ENCODE measurements at places on chromosomes 3 and 15. TPM values are rescaled to one million over a fixed set of nuclear protein-coding genes. Genes with fewer than 3 reads are reported as not detected.

RUBCN gene
- 33.1 TPM for total RNA-seq

- DNase-seq, result no peak
Measured at GRCh38 chr3:119636891-119637611, 23.3 kb downstream of the POPDC2 start.

DNA sequence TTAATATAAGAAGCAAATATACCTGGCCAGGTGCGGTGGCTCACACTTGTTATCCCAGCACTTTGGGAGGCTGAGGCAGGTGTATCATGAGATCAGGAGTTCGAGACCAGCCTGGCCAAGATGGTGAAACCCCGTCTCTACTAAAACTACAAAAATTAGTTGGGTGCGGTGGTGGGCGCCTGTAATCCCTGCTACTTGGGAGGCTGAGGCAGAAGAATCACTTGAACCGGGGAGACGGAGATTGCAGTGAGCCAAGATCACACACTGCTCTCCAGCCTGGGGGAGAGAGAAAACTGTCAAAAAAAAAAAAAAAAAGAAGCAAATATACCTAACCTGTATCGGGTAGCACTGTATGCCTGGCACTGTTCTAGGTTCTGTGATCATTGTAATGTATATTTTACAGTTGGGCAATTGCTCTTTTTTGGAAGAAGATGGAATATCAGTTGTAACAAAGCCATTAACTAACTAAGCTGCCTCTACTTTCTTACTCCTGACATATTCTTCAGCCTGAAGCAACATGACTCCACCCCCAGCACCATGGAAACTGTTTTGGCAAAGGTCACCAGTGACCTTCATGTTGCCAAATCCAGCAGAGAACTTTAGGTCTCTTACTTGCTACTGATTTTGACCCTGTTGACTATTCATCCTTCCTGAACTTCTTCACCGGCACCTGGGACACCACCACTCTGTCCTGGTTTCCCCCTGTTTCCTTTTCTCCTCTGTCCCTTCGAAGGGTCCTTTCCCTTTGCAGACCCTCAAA is 203.8 kb downstream of the RPLP1 start:
- DNase-seq, result no peak

DNA sequence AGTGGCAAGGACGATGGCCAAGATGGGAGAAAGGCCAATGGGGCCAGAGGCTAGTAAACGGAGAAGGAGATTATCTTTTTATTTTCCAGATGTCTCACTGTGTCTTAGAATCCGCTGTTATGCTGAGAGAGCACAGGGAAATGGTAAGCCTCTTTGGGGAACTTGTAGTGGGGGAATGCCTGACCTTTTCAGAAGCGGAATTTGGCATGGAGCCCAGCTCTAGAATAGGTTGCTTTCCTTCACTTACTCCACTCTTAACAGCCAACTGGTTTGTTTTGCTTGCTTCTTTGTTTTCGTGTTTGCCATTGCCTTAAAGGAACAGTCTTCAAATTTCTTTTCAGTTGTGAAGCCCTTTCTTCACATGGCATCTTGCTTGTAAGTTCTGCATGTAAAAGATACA is 316.2 kb upstream of the THRB start:
- no peak for DNase-seq

TFDP2 gene
- total RNA-seq, result 43.0 TPM

DNA sequence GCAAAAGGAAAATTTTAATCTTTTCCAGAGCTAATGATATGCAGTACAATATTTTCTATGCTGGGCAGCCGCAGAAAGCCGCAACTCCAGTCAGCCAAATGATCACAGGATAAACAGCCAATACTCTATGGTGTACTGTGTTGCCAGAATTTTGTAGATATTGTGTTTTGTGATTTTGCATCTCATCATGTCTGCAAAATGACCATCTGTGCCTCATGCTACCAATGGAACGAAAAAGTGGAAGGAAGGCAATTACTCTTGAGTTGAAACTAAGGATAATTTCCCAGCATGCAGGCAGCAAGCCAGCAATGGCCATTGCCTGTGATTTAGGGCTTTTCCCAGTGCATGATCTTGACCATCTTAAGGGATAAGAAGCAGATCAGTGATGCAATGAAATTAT is 891.9 kb downstream of the PLOD2 start:
- DNase-seq, result no peak

SERPINI2 gene
- not detected for total RNA-seq

SCG3 gene
- total RNA-seq, result not detected
